Body of pancreas (tissue), 4 donors: ENCODE measurements at places on chromosomes 4 and X.

DNA sequence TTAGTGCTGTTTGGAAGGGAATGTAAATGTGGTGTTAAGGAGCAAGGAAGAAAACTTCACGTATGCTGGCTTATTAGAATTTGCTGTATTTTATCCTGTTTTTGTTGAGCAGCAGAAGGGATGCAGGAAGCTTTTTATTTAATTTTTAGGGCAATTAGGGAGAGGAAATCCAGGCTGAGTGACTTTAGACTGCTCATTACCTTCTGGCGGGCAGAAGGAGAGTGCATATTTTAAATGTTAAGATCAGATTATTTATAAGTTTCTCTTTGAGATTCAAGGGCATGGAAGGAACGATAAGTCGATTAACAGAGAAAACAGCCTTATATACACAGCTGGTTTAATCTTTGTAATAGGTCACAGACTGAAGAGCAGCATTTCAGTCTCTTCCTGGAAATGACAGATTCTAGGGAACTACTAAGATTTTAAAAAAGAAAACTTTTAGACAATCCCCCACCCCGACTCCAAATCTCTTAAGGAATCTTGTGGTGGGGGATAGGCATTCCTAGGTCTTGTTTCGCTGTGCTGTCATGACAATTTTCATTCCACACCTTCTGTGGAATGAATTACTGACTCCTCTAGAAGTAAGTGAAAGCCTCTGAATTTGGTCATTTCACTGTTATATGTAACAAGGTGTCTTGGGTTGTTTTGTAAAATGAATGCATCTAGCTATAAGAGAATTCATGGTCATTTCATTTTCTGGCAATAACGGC, 402.5 kb downstream of the RAPGEF2 start:
- no peaks in the 10 kb centered on the region for H3K4me1 ChIP-seq
- no peak overlapping the region for H3K27ac ChIP-seq
- DNase-seq = no peak
- no peaks in the 10 kb centered on the region for H3K27me3 ChIP-seq

DNA sequence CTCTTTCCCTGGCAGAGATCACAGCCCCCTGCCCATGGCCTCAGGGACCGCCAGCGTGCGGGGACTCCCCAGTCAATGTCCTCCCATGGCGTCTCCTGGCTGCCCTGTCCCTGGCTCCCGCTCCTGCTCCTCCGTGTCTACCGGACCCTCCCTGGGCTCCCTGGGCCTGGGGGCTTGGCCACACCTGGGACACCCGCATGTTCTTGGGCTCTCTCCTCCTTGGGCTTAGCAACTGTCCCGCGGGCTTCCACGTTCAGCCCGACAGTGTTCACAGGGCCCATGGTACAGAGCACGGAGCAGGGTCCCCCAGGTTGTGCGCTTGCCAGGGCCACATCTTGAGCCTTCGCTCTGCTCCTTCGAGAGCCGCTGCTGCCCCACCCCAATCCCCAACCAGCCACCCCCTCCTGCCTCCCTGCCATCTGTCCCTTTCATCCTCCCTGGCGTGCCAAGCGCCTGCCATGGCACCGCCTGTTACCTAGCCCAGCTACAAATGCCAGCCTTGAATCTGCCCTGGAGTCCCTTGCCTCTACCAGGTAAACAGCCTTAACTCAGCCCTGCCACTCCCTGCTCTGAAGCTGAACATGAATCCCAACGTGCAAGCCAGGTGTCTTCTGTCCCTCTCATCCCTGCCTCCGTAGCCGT, 3.9 kb downstream of the AVPR2 start:
- H3K4me3 ChIP-seq = no peak overlapping the region
- H3K36me3 ChIP-seq = no peaks in the 10 kb centered on the region
- H3K27ac ChIP-seq = no peak overlapping the region
- H3K27me3 ChIP-seq = no peaks in the 10 kb centered on the region

- DNase-seq = peak; percentile 63
- H3K36me3 ChIP-seq = no peaks in the 10 kb centered on the region
- no peaks in the 10 kb centered on the region for H3K27me3 ChIP-seq
- no peak overlapping the region for H3K4me3 ChIP-seq
Observed at GRCh38 chrX:46327566-46328115, 217.6 kb downstream of the ZNF674 start.

GRCh38 chr4:166301266-166301665, 428.2 kb downstream of the TLL1 start:
- DNase-seq = no peak
- H3K4me3 ChIP-seq = no peak overlapping the region
- H3K4me1 ChIP-seq = no peaks in the 10 kb centered on the region
- no peak overlapping the region for H3K27ac ChIP-seq

DNA sequence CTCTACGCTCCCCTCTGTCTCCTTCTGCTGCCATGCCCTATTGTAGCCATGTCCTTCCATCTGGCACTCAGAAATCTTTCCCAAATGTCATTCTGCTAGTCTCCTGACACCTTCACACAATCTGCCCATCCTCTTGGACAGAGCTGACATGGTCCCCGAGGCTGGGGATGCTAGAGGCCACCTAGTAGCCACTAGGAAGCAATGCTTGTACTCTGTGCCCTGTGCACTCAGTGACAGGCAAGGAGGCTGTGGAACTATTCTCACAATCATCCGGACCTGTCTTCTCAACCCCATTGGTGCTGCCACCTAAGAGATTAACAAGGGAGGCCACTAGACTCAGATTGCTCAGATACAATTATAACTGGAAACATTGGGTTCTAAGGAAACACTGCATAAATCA, 112.6 kb upstream of the TMEM164 start:
- H3K4me3 ChIP-seq = no peak overlapping the region
- H3K27ac ChIP-seq = no peak overlapping the region
- H3K4me1 ChIP-seq = no peaks in the 10 kb centered on the region
- no peaks in the 10 kb centered on the region for H3K36me3 ChIP-seq
- no peaks in the 10 kb centered on the region for H3K27me3 ChIP-seq

GRCh38 chr4:6733358-6734164, 17.6 kb downstream of the BLOC1S4 start:
- DNase-seq = no peak
- no peak overlapping the region for H3K27ac ChIP-seq
- H3K36me3 ChIP-seq = no peaks in the 10 kb centered on the region
- no peaks in the 10 kb centered on the region for H3K4me1 ChIP-seq
- H3K27me3 ChIP-seq = no peaks in the 10 kb centered on the region

- no peaks in the 10 kb centered on the region for H3K36me3 ChIP-seq
- DNase-seq = no peak
- no peak overlapping the region for H3K4me3 ChIP-seq
- no peak overlapping the region for H3K27ac ChIP-seq
- H3K27me3 ChIP-seq = no peaks in the 10 kb centered on the region
Observed at GRCh38 chr4:101862595-101862994, 72.1 kb downstream of the BANK1 start.

GRCh38 chr4:108473163-108473720, 147.1 kb upstream of the RPL34 start:
- no peaks in the 10 kb centered on the region for H3K4me1 ChIP-seq
- H3K27ac ChIP-seq = no peak overlapping the region
- no peak overlapping the region for H3K4me3 ChIP-seq
- DNase-seq = no peak
- H3K36me3 ChIP-seq = no peaks in the 10 kb centered on the region

GRCh38 chr4:124790471-124790870, 77.9 kb upstream of the ANKRD50 start:
- no peak for DNase-seq
- H3K27ac ChIP-seq = no peak overlapping the region
- H3K36me3 ChIP-seq = no peaks in the 10 kb centered on the region
- no peak overlapping the region for H3K4me3 ChIP-seq
- no peaks in the 10 kb centered on the region for H3K27me3 ChIP-seq

DNA sequence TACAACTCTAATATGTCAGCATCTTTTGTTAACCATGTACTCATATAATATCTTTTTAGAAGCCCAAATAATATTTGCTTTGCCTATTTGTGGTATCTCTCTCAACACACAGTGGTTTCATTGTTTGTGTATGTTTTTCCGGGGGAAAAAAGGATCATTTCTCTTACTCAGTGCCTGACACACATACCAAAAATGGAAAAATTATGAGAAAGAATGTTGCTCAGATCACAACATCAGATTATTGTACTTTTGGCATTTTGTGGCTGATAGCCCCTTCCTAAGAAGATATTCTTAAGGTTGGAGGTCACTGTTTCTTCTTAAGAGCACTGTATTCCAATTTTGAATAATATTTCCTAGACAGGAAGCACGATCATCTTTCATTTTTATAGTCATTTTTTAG, 93.6 kb downstream of the PDLIM5 start:
- H3K4me1 ChIP-seq = peaks cover 35% of the 10 kb centered on the region
- DNase-seq = no peak
- no peaks in the 10 kb centered on the region for H3K27me3 ChIP-seq
- H3K36me3 ChIP-seq = no peaks in the 10 kb centered on the region

DNA sequence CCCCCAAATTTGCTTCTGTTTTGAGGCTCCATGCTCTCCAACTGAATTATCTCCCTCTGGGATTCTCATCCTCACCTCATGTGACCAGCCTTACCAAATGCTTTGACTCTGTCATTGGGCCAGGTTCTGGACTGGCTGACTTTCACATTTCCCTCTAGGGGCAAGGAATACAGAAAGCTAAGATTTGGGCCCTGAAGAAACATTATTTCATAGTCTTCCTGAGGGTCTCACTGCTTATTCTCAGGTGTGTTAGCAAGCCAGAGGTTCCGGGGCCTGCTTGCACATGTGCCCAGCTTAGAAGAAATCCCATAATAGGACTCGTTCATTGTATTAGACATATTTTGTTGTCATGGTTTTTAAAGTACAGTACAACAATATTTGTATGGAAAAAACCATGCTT, 62.6 kb upstream of the TEX13D start:
- no peak overlapping the region for H3K27ac ChIP-seq
- H3K27me3 ChIP-seq = no peaks in the 10 kb centered on the region
- H3K36me3 ChIP-seq = no peaks in the 10 kb centered on the region
- DNase-seq = no peak
- no peaks in the 10 kb centered on the region for H3K4me1 ChIP-seq

GRCh38 chr4:85741921-85742591, 267.1 kb downstream of the ARHGAP24 start:
- no peak overlapping the region for H3K4me3 ChIP-seq
- no peaks in the 10 kb centered on the region for H3K36me3 ChIP-seq
- peak overlapping the region; percentile 87 for H3K27ac ChIP-seq

GRCh38 chr4:67084783-67085182, 460.5 kb downstream of the CENPC start:
- no peaks in the 10 kb centered on the region for H3K36me3 ChIP-seq
- H3K4me1 ChIP-seq = no peaks in the 10 kb centered on the region
- no peak overlapping the region for H3K27ac ChIP-seq
- no peak for DNase-seq
- no peaks in the 10 kb centered on the region for H3K27me3 ChIP-seq

DNA sequence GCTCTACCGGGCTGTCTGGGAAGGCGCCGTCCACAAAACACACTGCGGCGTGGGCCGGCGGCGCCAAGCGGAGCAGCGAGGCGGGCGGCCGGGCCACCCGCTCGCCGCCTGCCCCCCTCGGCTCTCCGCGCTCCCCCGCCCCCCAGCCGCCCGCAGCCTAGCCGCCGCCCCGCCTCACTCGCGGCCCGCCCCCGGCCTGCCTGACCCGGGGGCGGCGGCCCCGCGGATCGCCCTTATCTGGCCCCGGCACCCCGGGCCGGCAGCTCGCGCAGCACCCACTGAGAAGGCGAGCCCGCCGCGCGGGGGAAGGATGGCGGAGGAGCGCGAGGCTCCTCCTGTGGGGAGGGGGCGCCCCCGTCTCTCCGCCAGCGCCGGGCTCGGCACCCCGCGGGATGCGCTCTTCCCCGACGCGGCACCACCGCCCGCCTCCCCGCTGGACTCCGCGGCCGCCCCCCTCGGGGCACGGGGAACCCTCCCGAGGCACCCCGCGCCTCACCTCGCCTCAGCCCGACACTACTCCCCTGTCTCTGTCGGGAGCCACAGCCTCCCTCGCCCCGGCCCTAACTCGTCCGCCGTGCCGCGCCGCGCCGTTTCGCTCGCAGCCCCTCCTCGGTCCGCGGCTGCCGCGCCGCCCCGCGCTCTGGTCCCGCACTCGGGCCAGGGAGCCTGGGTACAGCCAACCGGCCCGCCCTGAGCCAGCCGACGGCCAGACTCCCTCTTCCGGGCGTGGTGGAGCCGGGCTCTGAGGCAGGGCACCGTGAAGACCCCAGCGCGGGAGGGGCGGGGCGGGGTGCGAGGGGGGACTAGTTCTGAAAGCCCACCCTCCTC, 566 bp downstream of the ATP11C start:
- peak overlapping the region; percentile 98 for H3K27ac ChIP-seq
- H3K27me3 ChIP-seq = no peaks in the 10 kb centered on the region
- H3K36me3 ChIP-seq = no peaks in the 10 kb centered on the region
- H3K4me3 ChIP-seq = peak overlapping the region; percentile 52
- peak; percentile 59 for DNase-seq

GRCh38 chrX:119273420-119274192, 37.5 kb downstream of the PGRMC1 start:
- peak; percentile 43 for DNase-seq
- H3K4me1 ChIP-seq = no peaks in the 10 kb centered on the region

GRCh38 chrX:131729295-131729694, 185.4 kb downstream of the OR13H1 start:
- H3K27me3 ChIP-seq = no peaks in the 10 kb centered on the region
- DNase-seq = peak; percentile 93
- no peak overlapping the region for H3K4me3 ChIP-seq
- no peaks in the 10 kb centered on the region for H3K4me1 ChIP-seq
- no peak overlapping the region for H3K27ac ChIP-seq

DNA sequence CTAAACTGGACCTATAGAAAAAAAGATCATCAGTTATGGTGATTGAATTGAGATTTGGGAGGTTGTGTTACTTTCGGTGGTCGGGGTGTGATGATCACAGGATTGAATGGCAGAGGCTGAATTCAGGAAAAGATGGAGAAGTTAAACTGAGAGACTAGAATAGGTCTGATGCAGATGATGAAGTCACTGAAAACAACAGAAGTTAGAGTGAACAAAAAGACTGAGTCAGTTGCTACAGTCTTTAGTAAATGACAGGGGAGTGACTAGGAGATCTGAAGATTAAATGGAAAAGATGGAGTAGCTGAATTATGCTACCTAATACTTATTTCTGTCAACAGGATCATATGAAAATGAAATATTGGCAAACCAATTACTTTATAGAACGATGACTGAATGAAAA, 163.2 kb downstream of the RPA4 start:
- H3K27ac ChIP-seq = no peak overlapping the region
- no peaks in the 10 kb centered on the region for H3K4me1 ChIP-seq
- no peak for DNase-seq
- H3K36me3 ChIP-seq = no peaks in the 10 kb centered on the region
- H3K4me3 ChIP-seq = no peak overlapping the region
- no peaks in the 10 kb centered on the region for H3K27me3 ChIP-seq

- H3K4me3 ChIP-seq = no peak overlapping the region
- no peak for DNase-seq
- H3K27ac ChIP-seq = no peak overlapping the region
- no peaks in the 10 kb centered on the region for H3K36me3 ChIP-seq
- no peaks in the 10 kb centered on the region for H3K27me3 ChIP-seq
Observed at GRCh38 chr4:80016506-80016905, 56.5 kb downstream of the ANTXR2 start.

DNA sequence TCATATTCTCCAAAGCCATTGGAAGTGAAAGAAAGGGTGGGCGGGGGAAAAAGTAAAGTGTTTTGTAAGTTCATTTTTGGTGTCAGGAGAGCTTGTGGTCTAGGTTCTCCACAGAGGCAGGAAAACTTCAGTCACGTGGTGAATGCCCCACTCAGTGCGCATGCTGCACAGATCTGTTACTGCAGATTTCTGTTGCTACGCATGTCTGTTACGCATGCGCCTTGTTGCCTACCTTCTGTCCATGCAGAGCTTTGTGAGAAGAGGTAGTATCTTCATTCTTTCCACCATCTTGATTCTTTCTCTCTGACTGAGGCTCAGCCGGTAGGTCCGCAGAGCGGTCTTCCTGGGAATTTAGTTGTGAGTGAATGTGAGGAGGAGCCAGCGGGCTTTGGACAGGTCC, 15.1 kb upstream of the PAGE3 start:
- H3K27me3 ChIP-seq = no peaks in the 10 kb centered on the region
- H3K4me3 ChIP-seq = no peak overlapping the region
- H3K27ac ChIP-seq = no peak overlapping the region

- no peaks in the 10 kb centered on the region for H3K4me1 ChIP-seq
- H3K36me3 ChIP-seq = no peaks in the 10 kb centered on the region
Observed at GRCh38 chr4:84681486-84682274, 98.8 kb downstream of the CDS1 start.
